ENCODE measurements at places on chromosomes 12 and 14. TPM values are rescaled to one million over a fixed set of nuclear protein-coding genes. Genes with fewer than 3 reads are reported as not detected.

- no peak overlapping the region for H3K4me3 ChIP-seq
- no peak for DNase-seq
- no peaks in the 10 kb centered on the region for H3K27me3 ChIP-seq
Measured at GRCh38 chr12:67705394-67706370, 57.1 kb downstream of the DYRK2 start.

GRCh38 chr12:93336291-93336741 lies 41.4 kb upstream of the NUDT4 start:
- no peak overlapping the region for H3K27ac ChIP-seq
- H3K4me3 ChIP-seq, result no peak overlapping the region
- H3K36me3 ChIP-seq, result no peaks in the 10 kb centered on the region
- DNase-seq, result no peak
- H3K4me1 ChIP-seq, result no peaks in the 10 kb centered on the region

The C12orf50 gene
- 47.0 TPM for polyA plus RNA-seq

GRCh38 chr14:85415015-85415712 lies 114.8 kb upstream of the FLRT2 start:
- no peaks in the 10 kb centered on the region for H3K36me3 ChIP-seq
- peak overlapping the region; percentile 74 for H3K27ac ChIP-seq
- H3K27me3 ChIP-seq, result no peaks in the 10 kb centered on the region
- no peak overlapping the region for H3K4me3 ChIP-seq
- peak; percentile 89 for DNase-seq
- no peaks in the 10 kb centered on the region for H3K4me1 ChIP-seq

GRCh38 chr14:90490720-90491050 lies 93.9 kb downstream of the CALM1 start:
- H3K4me3 ChIP-seq, result no peak overlapping the region
- H3K4me1 ChIP-seq, result peaks cover 25% of the 10 kb centered on the region
- no peak overlapping the region for H3K27ac ChIP-seq
- no peak for DNase-seq

The OR4E2 gene
- polyA plus RNA-seq, result not detected

DNA sequence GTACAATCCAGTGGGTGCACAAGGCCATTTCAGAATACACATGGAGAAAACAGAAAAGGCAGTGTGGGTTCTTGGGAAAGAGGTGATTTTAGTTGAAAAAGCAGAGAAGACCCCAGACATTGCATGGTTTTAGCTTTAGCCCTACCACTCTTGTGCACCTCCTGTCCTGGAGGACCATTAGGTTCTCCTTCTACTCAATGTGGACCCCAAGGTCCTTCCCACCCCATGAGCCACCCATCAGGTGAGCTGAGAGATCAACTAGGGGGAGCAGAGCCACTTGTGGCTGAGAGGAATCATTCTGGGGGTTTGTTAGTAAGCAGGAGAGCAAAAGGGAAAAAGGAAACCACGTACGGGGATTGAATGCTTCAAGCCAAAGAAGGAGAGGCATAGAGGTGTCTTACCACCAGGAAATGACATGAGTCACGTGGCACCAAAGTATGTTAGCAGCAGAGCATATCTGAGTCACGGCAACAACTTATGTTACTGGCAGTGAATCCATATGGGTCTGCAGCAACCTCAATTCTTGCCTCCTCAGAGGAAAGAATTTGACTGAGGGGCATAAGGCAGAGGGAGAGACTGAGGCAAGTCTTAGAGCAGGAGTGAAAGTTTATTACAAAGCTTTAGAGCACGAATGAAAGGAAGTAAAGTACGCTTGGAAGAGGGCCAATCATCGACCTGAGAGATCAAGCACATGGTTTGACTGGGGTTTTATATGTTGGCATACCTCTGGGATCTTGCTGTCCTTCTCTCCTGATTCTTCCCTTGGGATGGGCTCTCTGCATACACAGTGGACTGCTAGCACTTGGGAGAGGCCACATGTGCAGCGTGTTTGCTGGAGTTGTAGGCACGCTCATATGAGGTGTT lies 73.9 kb downstream of the HSD17B6 start:
- no peaks in the 10 kb centered on the region for H3K27me3 ChIP-seq
- H3K27ac ChIP-seq, result no peak overlapping the region
- H3K4me3 ChIP-seq, result no peak overlapping the region

GRCh38 chr14:75433631-75434071 lies 5.8 kb downstream of the JDP2 start:
- H3K4me1 ChIP-seq, result peaks cover 21% of the 10 kb centered on the region
- H3K4me3 ChIP-seq, result no peak overlapping the region
- H3K36me3 ChIP-seq, result no peaks in the 10 kb centered on the region

GRCh38 chr14:20327005-20327869 lies 5.8 kb downstream of the CCNB1IP1 start:
- H3K4me1 ChIP-seq, result no peaks in the 10 kb centered on the region
- no peak overlapping the region for H3K4me3 ChIP-seq
- DNase-seq, result no peak
- H3K27me3 ChIP-seq, result no peaks in the 10 kb centered on the region

DNA sequence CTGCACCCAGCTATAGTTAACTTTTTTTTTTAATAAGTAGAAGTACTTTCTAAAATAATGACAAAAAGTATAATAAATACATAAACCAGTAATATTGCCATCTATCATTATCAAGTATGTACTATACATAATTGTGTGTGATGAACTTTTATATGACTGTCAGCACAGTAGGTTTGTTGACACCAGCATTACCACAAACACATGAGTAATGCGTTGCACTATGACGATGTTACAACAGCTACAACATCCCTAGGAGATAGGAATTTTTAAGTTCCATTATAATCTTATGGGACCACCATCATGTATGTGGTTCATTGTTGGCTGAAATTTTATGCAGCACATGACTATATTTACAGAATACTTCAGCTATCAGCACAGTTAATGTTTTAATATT lies 62.9 kb upstream of the VSX2 start:
- no peaks in the 10 kb centered on the region for H3K36me3 ChIP-seq
- no peak for DNase-seq
- no peaks in the 10 kb centered on the region for H3K4me1 ChIP-seq

DNA sequence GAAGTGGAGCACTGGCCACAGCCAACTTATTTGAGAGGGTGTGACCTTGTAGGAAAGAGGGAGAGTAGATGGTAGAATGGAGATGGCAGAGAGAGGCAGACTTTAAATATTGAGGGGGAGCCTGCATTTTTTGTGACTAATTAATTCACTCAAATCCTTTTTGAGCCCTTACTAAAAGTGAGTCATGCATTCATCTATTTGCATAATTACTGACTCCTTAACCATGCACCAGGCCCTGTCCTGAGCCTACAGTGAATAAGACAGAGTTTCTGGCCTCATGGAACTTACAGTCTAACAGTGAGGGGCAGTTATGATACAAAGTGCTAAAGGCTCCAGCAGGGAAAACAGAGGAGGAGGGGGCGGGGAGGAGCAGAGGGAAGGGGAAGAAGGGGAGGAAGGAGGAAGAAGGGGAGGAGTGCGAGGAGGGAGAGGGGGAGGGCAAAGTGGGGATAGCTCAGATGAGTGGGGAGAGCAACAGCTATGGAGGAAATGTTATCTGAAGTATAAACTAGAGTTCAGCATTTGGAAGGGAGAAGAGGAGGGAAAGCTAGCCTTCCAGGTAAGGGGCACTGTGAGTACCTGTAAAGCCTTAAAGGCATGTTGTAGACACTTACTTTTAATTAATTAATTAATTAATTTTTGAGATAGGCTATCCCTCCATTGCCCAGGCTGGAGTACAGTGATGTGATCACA lies 7.5 kb upstream of the CTDSP2 start:
- no peaks in the 10 kb centered on the region for H3K27me3 ChIP-seq
- no peak overlapping the region for H3K4me3 ChIP-seq
- no peak overlapping the region for H3K27ac ChIP-seq

The APOF gene
- polyA plus RNA-seq, result not detected

DNA sequence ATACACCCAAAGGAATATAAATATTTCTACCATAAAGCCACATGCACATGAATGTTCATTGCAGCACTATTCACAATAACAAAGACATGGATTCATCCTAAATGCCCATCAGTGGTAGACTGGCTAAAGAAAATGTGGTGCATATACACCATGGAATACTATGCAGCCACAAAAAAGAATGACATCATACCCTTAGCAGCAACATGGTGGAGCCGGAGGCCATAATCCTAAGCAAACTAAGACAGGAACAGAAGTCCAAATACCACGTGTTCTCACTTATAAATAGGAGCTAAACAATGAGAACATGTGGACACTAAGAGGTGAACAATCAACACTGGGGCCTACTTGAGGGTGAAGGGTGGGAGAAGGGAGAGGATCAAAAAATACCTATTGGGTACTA lies 198.5 kb downstream of the BMP4 start:
- DNase-seq, result no peak
- no peaks in the 10 kb centered on the region for H3K36me3 ChIP-seq
- no peaks in the 10 kb centered on the region for H3K27me3 ChIP-seq
- H3K27ac ChIP-seq, result no peak overlapping the region

GRCh38 chr14:70735043-70735442 lies 74.3 kb downstream of the MAP3K9 start:
- no peaks in the 10 kb centered on the region for H3K4me1 ChIP-seq
- H3K27ac ChIP-seq, result no peak overlapping the region
- H3K27me3 ChIP-seq, result no peaks in the 10 kb centered on the region

The LRRK2 gene
- polyA plus RNA-seq, result 3.4 TPM

GRCh38 chr14:69547701-69548348 lies 26.8 kb downstream of the CCDC177 start:
- no peak overlapping the region for H3K27ac ChIP-seq
- no peak overlapping the region for H3K4me3 ChIP-seq
- no peaks in the 10 kb centered on the region for H3K36me3 ChIP-seq

- H3K4me3 ChIP-seq, result no peak overlapping the region
- H3K36me3 ChIP-seq, result no peaks in the 10 kb centered on the region
- DNase-seq, result no peak
- H3K27me3 ChIP-seq, result no peaks in the 10 kb centered on the region
Measured at GRCh38 chr14:24875203-24875838, 174.6 kb downstream of the STXBP6 start.

The CLEC2A gene
- polyA plus RNA-seq, result not detected

- H3K27me3 ChIP-seq, result no peaks in the 10 kb centered on the region
- no peaks in the 10 kb centered on the region for H3K4me1 ChIP-seq
- no peak overlapping the region for H3K27ac ChIP-seq
- no peaks in the 10 kb centered on the region for H3K36me3 ChIP-seq
Measured at GRCh38 chr12:15131431-15131830, 89.8 kb downstream of the RERG start.

The EXD2 gene
- 70.3 TPM for polyA plus RNA-seq

DNA sequence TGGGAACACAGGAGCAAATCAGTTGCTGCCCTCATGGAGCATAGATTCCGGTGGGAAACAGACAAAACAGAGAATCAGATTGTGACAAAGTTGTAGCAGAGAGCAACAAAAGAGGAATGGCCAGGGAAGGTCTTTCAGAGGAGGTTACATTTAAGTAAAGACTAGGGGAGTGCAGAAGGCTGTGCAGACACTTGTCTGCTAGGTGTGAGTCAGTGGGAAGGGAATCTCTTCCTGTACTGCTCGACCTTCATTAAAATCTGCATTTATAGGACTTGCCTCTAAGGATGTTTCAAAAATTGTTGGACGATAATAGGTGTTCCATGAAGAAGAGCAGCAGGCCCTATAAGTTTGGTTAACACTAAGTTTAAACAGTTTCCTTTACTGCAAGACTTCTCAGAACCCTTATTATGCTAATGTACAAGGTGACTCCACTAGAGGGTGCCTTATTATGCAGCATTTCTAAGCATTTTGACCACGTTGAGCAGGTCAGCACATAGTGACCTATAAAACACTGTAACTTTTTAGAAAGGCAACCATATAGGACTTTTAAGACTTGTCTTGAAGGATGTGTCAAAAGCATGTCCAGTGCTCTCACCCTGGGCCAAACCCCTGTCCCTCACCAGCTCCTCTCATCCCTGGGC lies 91.8 kb upstream of the RIC8B start:
- no peak for DNase-seq
- no peak overlapping the region for H3K27ac ChIP-seq
- no peaks in the 10 kb centered on the region for H3K27me3 ChIP-seq
- H3K36me3 ChIP-seq, result no peaks in the 10 kb centered on the region

DNA sequence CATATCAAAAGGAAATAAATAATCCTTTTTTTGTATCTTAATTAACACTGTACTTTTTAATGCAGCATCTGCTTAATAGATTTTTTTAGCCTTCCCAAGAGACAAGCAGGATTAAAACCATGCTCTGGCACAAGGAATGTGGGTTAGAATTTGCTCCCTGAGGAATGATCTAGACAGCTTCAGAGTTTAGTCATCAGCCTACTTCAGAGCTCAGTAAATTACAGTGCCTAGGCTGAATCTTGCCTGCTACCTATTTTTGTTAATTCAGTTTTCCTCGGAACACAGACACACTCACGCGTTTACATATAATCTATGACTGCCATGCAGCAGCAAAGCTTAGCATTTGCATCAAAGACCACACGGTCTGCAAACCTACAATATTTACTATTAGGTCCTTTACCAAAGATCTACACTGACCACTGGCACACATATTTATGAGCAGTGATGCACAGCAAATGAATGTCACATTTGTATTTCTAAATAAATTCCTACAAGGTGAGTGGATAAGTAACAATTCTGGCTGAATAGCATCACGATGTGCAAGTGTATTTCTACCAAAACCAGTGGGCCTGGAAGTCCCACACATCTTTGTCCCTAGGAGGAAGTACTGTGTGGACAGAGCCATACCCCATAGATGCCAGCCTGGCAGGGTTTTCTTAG lies 309.8 kb upstream of the TMEM132C start:
- no peaks in the 10 kb centered on the region for H3K36me3 ChIP-seq
- H3K27me3 ChIP-seq, result no peaks in the 10 kb centered on the region
- no peaks in the 10 kb centered on the region for H3K4me1 ChIP-seq
- DNase-seq, result no peak

The ESPL1 gene
- 30.5 TPM for polyA plus RNA-seq

- no peaks in the 10 kb centered on the region for H3K36me3 ChIP-seq
- H3K4me3 ChIP-seq, result peak overlapping the region; percentile 96
- no peaks in the 10 kb centered on the region for H3K27me3 ChIP-seq
Measured at GRCh38 chr12:56007564-56008559, 10.8 kb downstream of the SUOX start.

The PRIMA1 gene
- polyA plus RNA-seq, result 7.3 TPM

DNA sequence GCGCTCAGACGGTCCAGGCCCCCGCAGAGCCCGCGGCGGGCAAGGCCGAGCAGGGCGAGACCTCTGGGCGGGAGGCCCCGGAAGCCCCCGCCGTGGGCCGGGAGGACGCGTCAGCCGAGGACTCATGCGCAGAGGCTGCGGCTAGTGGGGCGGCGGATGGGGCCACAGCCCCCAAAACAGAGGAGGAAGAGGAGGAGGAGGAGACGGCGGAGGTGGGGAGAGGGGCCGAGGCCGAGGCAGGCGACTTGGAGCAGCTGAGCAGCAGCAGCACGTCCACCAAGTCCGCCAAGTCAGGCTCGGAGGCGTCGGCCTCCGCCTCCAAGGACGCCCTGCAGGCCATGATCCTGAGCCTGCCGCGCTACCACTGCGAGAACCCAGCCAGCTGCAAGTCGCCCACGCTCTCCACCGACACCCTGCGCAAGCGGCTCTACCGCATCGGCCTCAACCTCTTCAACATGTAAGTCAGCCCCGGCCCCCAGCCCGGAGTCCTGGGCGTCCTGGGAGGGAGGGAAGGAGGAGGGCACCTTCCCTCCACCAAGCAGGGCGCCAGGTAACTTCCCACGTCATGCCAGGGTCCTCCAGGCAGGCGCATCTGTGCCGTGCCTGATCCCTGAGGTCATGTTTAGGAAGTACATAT lies 72.4 kb downstream of the IQSEC3 start:
- peak; percentile 42 for DNase-seq
- H3K27me3 ChIP-seq, result no peaks in the 10 kb centered on the region
- no peak overlapping the region for H3K27ac ChIP-seq
- H3K4me1 ChIP-seq, result peaks cover 3% of the 10 kb centered on the region
- peak overlapping the region; percentile 48 for H3K4me3 ChIP-seq
- H3K36me3 ChIP-seq, result no peaks in the 10 kb centered on the region

GRCh38 chr12:24993793-24994192 lies 44.9 kb upstream of the BCAT1 start:
- H3K4me1 ChIP-seq, result no peaks in the 10 kb centered on the region
- H3K36me3 ChIP-seq, result no peaks in the 10 kb centered on the region
- H3K4me3 ChIP-seq, result no peak overlapping the region
